ENCODE measurements at places on chromosomes 13 and 19.

DNA sequence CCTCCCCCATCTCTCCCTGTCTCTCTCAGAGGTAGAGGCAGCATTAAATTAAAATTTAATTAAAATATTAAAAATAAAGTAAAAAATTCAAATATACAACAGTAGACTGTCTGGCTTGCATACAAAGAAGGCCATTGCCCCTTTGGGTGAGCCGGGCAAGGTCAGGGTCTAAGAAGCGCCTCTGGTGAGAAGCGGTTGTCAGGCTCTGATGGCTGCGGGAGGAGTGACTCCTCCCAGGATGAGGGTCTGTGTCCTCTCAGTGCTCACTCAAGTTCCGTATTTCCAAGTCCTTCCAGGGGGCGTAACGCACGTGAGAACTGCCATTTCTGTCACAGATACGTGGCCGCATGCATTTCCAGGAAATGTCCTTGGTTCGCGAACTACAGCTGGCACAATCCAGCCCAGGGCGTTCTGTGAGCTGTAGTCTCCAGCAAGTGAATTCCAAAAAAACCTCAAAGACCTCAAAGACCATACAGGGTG, 737 bp upstream of the ZNF181 start:
- no peak for DNase-seq

DNA sequence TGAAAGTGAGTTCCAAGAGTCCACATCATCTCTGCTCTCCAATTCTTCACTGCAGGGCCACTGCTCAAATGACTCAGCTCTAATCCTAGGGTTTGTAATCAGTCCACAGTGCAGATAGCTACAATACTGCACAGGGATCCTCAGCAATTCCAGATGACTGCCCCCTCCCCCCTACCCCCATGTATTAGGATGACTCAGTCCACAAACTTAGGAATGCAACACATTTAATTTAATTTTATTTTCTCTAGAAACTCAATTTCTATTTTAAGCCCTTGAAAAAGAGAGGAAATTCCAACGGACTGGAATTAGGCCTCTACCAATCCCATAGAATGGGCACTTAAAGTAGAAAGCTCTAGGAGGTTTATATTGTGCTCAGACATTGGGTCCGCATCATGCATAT, 173.8 kb upstream of the SOX21 start:
- DNase-seq, result no peak

DNA sequence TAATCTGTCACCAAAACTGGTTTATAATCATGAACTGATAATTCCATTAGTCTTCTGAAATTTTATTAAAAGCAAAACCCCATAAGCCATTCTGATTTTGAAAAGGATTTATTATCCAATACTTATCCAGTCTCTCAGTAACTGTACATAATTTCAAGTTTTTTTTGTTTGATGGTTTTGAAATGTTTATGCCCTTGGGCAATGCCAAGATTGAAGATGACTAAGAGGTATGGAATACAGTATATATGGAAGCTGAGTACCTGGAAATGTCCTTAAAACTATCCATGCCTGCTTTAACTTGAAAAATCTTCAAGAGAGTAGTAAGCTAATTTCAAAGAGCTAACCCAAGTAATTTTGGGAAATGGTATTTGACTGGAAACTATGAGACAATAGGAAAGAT, 1.8 kb upstream of the NEK5 start:
- DNase-seq, result no peak

DNA sequence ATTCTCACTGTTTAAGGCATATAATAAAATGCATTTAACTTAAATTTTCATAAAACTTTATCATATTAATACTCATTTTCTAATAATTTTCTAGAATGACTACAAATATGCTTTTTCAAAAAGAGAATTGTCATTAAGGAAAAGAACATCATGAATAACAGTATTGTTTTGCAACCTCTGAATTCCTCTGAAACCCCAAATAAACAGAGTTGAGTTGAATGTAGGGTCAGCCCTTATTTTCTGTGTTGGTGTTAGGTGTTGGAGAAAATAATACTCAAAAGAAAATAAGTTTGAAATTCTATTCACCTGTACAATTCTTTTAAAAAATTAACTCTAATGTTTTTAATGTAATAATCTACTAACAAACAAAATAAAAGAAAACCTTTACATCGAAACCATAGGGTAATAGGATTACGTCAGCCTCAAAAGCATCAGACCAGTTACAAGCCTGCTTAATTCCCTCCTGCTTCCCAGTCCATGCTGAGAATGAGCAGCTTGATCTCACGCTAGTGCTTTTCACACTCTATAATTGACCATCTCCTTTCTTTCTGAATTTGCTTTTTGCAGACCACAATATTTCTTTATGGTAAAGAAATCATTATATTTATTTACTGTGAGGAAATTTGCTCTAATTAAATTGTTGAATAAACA, 160.9 kb downstream of the PCDH9 start:
- DNase-seq, result no peak

DNA sequence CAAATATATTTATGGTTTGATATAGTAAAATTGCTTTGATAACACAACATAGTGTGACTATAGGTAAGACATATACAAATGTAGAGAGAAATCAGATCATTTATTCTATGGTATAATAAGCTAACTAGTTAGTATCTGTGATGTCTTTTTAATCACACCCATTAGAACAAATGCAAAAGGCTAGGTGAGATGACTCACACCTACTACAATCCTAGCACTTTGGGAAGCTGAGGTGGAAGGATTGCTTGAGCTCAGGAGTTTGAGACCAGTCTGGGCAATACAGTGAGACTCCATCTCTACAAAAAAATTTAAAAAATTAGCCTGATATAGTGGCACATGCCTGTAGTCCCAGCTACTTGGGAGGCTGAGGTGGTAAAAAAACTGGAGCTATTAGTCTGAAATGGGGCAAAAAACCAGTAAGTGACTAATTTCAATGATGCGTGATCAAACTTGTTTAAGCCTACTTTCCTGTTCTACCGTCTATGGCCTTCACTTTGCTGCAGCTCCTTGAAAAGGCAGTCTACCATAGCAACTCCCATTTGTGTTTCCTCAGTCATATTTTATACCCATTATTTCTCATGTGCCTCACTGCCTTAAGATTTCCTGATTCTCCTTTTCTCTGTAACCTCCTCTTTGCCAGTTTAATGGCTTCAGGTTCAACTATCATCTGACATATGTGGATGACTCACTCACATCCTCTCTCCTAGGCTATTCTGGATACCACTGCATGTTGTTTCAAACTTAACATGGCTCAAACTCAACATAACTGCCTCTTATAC, 12.5 kb downstream of the ALG5 start:
- no peak for DNase-seq

GRCh38 chr19:47631681-47632446, 22.9 kb downstream of the BICRA start:
- DNase-seq, result no peak

GRCh38 chr13:40172149-40172591, 494.3 kb downstream of the FOXO1 start:
- no peak for DNase-seq

DNA sequence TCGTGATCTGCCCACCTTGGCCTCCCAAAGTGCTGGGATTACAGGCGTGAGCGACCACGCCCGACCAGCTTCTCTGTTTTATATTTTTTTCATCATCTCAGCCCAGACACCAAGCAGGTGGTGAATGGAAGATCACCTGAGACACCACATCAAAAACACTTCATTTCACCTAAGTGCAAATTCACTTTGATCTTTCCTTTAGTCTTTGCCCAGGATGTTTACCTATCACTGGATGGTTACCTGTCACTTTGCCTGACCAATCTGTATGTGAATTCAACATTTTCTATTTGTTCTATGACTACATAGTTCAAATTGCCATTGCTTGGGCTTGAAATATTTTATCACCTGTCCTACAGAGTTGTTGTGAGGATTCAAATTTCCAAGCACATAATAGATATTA, 65.7 kb downstream of the PAN3 start:
- no peak for DNase-seq

- DNase-seq, result no peak
Observed at GRCh38 chr13:38950987-38951386, 39.6 kb downstream of the STOML3 start.

- DNase-seq, result no peak
Observed at GRCh38 chr19:7783991-7784423, 21.0 kb downstream of the CLEC4M start.

DNA sequence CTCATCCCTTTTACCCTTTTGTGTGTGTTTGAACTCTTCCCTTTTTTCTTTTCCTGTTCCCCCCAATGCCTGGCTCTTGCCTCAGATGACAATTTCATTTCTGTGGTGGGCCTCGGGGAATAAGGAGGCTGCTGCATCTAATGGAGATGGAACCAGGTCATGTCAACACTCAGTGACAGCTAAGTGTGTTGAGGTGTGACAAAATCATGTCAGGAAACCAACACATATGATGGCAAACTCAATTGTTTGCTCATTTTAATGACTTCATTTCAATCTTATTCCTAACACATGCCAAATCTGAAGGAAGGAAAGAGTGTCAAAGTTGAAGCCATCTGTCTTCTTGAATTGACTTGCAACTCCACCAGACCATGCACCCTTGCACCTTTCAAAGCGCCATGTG, 36.7 kb downstream of the TNFSF11 start:
- DNase-seq, result no peak

GRCh38 chr13:40664350-40665125, 1.9 kb downstream of the FOXO1 start:
- peak; percentile 50 for DNase-seq

- DNase-seq, result no peak
Observed at GRCh38 chr13:24985107-24985506, 110.8 kb upstream of the PABPC3 start.

GRCh38 chr13:63107179-63107943, 1691.7 kb upstream of the PCDH20 start:
- DNase-seq, result no peak

GRCh38 chr19:10895920-10896319, 24.6 kb downstream of the CARM1 start:
- no peak for DNase-seq

DNA sequence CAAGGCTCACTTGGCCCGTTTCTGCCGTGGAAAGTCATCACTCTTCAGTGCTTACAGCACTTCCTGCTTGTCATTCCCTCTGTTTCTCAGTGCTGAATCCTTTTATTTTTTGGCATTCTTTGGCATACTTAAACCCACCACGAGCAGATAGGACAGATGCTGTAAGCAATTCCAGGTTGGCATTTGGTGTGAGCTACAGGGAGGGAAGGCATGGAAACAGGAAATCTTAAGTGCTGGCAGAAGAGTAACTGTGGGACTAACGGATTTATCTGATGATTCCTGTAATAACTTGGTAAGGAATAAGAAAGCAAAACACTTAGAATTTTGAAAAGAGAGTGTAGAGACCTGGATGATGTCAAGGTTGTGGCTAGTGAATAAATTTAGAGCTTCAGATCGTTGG, 273.4 kb downstream of the GPC6 start:
- DNase-seq, result no peak

DNA sequence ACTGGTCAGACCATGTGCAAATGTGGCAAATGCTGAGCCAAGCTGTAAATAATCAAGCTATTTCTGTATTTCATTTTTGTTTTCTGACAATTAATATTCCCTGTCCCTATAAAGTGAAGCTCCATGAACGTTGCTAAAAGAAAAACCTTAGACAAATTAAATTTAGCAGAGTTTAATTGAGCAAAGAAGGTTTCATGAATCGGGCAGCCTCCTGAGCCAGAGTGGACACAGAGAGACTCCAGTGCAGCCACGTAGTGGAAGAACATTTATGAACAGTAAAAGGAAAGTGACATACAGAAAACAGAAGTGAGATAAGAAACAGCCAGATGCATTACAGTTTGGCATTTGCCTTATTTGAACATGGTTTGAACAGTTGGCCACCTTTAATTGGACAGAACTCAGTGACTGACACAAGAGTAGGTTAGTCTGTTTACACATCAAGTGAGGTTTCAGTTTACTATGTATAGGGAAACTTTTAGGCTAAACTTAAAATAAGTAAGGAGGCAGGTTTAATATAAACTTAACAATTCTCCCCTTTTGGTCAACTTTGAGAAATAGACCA, 69.7 kb downstream of the UFM1 start:
- no peak for DNase-seq

DNA sequence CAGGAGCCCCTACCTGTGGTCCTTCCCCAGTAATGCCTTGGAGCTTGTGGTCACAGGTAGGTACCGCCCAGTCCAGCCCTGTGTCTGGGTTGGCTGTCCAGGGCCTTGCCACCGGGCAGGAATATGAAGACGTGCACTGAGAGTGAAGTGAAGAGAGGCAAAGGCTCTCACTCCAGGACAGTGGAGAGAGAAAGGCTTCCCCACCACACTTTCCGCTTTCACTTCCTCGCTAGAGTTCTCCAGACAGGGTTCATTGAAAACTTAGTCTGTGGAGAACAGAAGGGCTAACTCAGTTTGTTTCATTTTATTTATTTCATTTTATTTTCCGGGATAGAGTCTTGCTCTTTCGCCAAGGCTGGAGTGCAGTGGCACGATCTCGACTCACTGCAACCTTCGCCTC, 14.2 kb downstream of the FCAR start:
- no peak for DNase-seq

- no peak for DNase-seq
Observed at GRCh38 chr13:49457221-49457620, 13.1 kb downstream of the SETDB2 start.

DNA sequence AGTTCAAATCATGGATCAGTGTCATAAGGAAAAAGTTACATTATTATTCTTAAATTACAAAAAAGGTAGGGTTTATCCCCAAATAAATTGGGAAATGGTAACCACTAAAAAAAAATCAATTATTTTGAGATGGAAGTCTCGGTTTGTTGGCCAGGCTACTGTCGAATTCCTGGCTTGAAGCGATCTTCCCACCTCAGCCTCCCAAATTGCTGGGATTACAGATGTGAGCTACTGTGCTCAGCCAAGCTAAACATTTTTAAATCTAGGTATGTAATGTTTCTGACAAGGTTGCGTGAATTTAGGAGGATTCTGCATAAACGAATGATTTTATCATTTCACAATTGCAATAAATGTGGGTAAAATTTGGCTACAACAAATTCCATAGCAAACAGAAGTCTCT, 2.0 kb downstream of the NAA16 start:
- DNase-seq, result no peak

GRCh38 chr13:30000370-30000765, 150.0 kb upstream of the UBL3 start:
- DNase-seq, result no peak

- no peak for DNase-seq
Observed at GRCh38 chr19:45074744-45075300, 1.5 kb downstream of the ZNF296 start.

DNA sequence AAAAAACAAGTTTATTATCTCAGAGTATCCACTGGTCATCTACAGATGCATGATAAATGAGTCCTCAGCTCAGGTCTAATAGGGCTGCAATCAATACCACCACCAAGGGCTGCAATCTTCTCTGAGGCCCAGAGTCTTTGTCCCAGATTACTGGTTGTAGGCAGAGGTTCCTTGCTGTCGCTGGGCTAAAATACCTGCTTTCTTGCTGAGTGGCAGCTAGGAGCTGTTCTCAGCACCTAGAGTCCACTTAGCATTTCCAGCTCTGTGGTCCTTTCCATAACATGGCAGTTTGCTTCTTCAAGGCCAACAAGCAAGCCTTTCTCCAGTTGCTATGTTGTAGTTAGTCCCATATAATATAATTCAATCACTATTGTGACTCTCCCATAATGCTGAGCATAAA, 351.3 kb downstream of the SLITRK1 start:
- no peak for DNase-seq
